ENCODE measurements at places on chromosomes 5 and 9.

DNA sequence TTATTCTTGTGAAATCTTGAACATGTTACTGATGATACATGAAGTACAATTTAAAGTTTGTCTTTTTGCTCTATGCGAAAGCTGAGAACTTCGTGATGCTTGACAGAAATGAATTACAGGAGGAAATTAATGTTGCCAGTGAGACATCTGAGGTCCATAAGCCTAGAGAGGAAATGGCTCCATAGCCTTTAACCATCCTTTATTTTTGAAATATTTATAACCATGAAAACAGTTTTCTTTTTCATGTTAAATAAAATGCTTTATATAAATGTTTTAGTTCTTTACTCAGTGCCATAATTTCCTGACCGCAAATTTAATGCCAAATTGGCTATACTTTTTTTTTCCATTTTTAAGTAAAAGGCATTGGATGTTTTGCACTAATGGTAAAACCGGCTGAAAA is 29.1 kb downstream of the F2RL2 start:
- no peak for DNase-seq

GRCh38 chr5:21398511-21398910 is 1410.5 kb upstream of the CDH18 start:
- DNase-seq, result no peak

GRCh38 chr9:21836437-21837161 is 34.2 kb downstream of the MTAP start:
- DNase-seq, result peak; percentile 40

DNA sequence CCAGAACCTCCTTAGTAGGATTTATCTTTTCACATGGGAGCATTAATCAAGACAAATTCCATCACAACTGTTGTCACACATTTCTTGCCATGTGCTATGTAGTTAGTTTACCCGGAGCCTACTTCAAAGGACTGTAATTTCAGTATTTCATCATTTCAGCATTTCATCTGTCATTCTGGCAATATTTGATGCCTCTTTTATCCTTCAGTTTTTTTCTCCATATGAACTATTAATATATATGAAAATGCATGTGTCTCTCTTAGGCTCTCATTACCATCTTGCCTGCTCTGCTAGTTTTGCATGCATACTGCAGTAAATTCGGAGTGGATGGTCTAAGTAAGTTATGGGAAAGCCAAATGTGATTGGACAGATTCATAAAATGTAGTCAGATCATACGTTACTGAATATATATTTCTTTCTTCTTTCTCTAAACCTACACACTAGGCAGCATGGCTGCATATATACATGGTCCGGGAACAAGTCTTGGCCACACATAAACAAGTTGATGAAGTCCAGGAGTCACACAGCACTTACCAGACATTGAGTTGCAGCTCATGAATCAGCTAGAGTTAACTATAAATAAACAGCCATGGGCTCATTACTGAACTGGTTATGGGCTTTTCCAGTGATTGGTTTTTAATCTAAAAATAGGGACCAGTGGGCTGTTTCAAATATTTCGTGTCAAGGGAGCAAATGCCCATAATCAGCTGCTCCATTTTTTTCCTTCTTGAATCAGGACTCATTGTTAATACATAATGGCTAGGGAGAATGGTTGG is 46.6 kb downstream of the SPATA31D1 start:
- DNase-seq, result no peak

- DNase-seq, result no peak
Observed at GRCh38 chr9:134623258-134624066, 18.1 kb upstream of the COL5A1 start.

GRCh38 chr5:612498-613424 is 621 bp downstream of the CEP72 start:
- peak; percentile 34 for DNase-seq

- DNase-seq, result no peak
Observed at GRCh38 chr5:108884736-108885135, 137.0 kb downstream of the FER start.

- DNase-seq, result no peak
Observed at GRCh38 chr9:14348123-14348372, 34.1 kb upstream of the NFIB start.

DNA sequence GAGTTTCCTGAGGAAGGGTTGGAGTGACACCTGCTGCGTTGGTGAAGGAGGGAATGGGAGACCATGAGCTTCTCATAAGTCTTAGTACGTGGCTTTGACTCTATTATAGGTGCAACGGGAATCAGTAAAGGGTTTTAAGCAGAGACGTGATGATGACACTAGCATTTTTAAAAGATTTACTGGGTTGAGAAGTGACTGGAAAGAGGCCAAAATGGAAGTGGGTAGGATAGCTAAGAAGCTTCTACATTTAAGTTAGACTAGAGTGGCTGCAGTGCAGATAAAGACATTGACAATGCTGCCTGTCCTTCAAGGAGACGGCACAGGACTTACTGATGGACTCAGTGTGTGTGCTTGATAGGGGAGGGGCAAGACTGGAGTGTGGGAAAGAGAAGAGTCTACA is 6.2 kb downstream of the GAPT start:
- no peak for DNase-seq

DNA sequence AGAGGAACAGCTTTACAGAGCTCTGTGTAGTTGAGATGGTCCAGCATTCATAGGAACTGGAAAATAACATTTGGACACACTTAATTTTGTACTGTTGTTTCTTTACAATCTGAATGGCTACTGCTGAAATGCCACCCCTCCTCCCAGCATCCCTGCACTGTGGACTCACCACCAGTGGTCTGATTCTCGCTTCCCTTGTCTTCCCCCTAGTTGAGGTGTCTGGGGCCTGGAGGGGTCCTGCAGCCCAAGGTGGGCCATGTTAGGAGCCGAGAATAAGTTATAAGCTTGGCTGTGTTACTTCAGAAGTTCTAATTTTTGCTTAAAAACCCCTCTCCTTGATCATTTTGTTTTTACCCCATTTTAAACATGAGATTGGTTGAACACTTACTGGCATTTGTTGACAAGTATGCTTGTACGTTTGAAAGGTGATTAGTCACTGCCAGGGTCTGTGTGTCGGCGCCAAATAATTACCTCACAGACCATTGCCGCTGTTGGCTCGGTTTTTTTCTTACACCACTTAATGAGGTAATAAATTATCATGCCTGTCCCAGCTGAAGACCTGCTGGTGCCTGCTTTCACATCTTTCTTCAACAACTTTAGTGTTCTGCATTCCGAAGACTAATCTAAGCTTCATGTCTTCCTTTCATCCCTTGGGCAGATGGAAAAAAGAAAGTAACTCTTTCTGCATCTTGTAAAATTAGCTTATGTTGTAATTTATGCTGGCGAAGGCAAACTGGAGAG is 65.8 kb downstream of the MCCC2 start:
- no peak for DNase-seq

DNA sequence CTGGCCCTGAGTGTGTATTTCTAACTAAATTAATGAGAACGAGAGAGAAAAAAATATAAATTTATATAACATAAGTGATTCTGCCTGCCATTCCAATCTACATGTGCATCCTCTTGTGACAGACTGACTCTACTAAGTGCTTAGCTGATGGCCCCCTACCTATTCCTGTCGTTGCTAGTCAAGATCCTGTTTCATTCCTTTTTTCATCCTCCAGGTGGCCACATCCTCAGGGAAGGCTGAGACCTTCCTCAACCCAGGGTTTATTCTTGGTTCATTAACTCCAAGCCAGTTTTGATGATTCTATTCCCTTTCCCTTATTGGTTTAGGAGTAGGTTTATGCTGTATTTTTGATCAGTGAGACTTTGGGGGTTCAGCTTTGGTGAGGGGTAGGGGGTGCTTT is 201.3 kb downstream of the C9orf152 start:
- no peak for DNase-seq

DNA sequence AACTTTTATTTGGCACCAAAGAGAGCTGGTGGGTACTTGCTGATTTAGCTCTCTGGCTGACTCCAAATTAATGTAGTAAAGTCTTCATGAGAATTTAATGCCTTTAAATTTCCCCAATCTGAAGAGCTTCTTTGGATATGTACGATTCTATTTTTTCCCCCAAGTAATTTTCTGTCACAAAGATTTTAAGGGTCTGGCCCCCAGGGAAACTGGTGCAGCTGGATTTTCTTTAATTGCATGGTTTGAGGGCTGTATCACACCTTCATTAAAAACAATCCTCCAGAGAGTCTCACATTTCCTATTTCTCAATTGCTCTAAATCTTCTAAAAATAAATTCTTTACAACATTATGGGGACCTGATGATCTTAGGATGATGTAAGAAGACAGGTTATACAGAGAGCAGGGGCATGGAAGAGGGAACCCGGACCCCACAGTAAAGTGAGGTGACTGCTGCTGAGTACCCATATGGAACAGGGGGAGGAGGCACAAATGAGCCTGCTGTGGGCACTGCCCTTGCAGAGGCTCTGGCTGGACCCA is 158.9 kb downstream of the ENTREP1 start:
- DNase-seq, result no peak

DNA sequence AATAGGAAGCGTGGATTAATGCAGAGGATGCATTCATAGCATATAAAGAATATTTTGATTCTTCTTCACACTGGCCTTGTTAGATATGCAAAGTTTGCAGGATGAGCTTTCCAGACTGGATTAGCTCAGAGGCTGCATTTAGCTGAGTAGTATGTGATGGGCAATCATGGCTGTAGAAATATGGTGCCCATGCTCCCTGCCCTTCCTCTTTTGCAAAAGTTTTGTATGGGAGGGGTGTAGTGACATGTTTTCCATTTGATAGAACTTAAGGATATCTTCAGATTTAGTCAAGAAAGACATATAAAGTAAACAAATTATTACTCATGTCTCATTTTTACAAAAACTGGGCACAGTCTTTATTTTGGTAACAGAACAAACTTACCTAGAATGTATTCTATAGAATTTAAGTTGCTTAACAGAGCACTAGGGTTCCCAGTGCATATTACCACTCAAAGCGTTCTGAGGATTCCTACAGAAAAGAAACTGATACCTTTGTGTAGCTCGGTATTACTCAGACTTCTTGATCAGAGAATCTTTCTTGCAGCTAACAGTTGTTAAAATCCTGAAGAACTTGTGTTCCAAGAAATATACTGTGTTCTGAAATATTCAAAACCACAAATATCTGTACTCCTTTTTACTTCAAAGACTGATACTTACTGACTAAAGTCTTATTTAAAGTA is 9.8 kb downstream of the GTF3C4 start:
- no peak for DNase-seq

DNA sequence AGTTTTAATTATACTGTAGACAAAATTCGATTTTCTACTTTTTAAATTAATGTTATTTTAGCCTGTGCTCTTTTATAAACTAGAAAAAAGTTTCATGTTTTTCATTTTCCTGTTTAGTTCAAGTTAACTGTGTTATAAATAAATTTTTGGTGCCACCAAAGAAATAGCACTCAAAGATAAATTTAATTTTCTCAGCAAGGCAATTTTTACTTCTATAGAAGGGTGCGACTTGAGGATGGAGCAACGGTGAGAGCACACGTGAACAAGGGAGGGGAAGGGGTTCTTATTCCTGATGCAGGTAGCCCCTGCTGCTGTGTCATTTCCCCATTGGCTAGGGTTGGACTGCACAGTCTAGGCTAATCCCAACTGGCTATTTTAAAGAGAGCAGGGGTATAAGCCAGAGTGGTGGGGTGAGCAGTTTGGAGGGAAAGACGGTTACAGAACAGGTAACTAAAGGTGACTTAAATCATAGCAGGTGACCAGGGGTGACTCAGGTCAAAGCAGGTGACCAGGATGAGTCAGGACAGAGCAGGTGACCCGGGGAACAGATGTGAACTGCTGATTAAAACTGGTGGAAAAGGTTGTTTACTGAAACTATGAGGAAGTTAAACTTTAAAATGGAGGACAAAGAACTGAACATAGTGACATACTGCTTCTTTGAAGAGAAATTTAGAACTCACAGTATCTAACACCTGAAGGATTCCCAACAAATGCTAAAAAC is 104.6 kb upstream of the GPBP1 start:
- DNase-seq, result no peak

DNA sequence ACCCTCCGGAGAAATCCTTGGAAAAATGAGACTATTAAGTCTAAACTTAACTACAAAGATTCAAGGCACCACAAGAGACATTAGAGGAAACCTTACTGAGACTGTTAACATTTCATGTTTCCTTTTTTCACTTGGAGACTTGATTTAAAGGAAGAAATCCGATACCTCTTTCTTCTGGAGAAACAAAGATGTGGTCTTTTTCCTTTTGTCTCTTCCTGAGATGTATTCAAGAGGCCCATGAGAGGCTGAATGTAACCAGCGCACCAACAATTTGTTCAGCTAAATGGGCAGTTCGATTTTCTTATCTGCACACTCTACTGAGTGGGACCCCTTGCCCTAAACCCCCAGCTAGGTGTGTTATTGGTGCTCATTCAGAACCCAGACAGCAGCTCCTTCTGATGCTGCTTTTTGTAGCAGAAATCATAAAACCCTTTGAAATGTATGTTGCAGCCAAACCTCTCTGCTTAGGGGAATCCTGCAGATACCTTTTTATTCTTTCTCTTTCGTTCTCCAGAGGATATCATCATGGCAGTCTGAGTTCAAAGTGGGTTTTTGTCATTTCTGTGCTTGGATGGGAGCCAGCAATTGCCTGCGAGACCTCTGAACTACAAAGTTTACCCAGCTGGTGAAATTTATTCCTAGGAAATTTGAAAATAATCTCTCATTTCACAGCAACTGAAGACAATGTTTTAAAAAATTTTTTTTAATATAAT is 41.9 kb upstream of the ACTBL2 start:
- DNase-seq, result peak; percentile 47

DNA sequence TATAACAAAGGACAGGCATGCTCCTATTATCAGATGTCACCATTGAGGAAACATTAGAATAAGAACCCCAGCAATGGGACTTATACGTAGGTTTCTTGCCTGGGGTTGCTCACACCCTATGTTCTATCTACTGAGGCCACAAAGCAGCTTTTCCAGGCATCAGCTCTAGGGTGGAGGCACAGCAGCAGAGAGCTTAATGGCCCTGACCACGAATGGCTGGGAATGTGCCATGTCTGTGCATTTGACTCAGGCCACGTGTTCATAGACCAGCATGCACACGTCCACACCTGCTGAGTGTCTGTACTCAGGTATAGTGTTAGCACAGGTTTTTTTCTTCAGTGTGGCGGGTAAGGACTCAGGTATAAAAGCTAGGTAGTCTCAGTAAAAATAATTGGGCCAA is 129.4 kb downstream of the AOPEP start:
- DNase-seq, result no peak

DNA sequence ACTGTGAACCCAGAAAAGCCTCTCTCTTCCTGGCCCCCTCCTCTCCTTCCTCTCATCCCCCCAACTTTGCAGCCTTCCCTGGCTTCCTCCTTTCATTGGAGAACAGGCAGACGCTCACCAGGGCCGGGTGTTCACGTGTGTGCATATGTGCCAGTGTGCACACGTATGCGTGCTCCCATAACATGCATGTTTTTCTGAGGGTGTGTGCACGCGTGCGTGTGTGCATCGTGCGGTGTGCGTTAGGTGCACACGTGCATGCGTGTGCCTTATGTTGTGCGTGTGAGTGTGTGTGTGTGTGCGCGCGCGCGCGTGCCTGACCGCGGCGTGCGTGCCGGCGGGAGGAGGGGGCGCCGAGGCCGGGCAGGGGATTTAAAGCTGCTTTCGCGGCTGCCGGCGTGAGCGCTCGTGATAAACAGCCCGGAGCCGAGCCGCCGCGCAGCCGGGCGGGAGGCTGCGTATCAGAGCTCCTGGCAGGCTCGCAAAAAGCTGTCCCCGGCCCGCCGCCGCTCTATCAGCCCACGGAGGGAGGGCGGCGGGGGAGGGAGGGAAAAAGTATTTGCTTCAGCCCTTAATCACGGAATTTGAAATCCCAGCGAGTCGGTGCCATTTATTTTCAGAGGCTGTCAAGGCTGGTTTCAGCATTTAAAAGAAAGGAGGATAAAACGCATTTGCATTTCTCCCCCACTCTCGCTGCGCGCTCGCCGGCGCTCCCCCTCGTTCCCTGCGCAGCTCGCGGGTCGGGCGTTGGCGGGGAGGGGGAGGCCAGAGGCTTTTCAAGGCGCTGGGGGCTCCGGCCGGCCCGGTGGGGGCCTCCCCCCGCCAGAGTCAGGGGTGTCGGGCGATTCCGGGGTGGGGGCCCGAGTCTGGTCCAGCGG is 183.9 kb downstream of the C9orf50 start:
- DNase-seq, result peak; percentile 25
